ENCODE measurements at places on chromosomes 5 and 9. TPM values are rescaled to one million over a fixed set of nuclear protein-coding genes. Genes with fewer than 3 reads are reported as not detected.

GRCh38 chr9:91658513-91659105 lies 235.0 kb upstream of the NFIL3 start:
- DNase-seq, result no peak

The KLHL3 gene
- 4.4 TPM for polyA plus RNA-seq

DNA sequence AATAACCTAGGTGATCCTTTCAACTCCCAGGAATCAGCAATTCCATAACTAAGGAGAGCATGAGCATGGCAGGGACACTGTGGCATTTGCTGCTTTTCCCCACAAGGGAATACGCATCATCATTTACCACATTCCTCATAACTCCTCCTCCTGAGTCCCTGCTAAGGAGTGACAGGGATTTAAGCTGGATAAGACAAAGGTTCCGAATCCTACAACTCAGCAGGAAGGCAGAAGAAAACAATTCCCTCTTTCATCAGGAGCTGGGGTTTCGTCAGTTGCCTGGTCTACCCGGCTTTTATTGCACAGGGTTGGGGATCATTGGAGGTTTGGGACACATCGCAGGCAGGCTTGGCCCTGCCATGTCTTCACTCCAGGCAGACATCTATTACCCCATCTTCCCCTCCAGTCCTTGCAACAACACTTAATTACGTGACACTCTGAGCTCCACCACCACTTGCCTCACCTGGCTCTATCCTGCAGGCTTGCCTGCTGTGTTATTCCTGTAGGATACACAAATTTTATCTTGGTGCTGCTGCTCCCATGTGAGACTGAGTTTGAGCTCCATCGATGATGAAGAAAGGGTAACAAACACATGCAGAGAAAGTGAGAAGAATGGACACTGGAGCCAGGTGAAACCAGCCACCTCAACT lies 563.0 kb upstream of the KLF4 start:
- DNase-seq, result no peak

GRCh38 chr9:133714606-133715294 lies 23.4 kb downstream of the SARDH start:
- no peak for DNase-seq

- no peak for DNase-seq
These were observed 106.7 kb downstream of the SCAMP1 start for GRCh38 chr5:78467140-78467539.

The COMMD10 gene
- 27.0 TPM for polyA plus RNA-seq

DNA sequence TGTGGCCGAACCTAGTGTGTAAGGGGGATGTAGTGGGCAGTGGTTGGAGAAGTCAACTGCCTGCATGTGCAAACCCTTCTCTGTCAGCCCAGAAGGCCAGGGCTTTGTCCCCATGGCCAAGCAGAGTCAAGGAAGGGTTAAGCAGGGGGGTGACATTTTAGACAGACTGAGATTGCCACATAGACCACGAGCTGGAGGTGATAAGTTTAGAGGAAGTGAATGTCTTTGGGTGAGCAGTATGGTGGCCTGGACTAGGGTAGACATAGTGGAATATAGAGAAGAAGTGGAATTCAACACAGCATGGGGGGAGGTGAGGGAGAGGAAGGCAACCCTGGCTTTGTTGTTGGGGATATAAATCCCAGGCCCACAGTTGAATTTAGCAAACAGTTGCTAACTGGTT lies 38.7 kb upstream of the CDKN2AIPNL start:
- DNase-seq, result no peak

The DDX46 gene
- polyA plus RNA-seq, result 58.0 TPM

DNA sequence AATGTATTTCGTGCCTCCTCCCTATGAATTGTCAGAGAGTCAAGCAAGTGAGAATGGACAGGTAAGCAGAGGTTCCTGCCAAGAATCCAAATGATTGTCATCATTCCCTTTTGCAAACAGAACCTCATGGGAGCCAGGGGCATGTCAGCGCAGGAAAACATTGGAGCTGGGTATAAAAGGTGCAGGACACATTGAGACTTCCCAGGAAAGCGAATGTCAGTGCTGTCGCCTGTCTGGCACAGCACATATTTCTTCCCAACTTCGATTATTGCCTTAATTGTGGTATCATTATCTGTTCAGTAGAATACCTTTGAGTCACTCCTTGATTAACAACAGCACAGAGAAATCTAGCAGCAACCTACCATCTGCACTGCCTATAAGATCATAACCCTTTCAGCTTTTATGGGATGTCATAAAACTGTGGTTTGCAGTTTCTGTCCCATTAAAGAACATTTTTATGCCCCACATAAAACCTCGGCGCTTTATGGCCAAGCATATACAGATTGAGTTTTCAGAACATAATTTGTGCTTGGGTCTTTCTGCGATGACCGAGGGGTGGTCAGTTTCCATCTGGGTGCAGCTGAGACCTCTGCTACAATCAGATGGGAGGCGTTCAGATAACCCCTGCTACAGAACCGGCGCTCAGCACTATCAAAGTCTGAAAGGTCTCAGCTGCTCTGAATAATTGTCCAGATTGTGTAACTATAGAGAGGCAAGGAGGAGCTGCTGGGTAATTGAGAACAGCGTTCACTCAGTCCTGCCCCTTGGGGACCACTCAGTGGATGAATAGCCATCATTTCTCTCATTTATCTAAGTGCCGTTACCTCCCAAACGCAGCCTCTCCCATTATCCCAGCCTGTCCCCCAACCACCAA lies 30.9 kb upstream of the WWC1 start:
- DNase-seq, result no peak

The CTXN3 gene
- 1.0 TPM for polyA plus RNA-seq

DNA sequence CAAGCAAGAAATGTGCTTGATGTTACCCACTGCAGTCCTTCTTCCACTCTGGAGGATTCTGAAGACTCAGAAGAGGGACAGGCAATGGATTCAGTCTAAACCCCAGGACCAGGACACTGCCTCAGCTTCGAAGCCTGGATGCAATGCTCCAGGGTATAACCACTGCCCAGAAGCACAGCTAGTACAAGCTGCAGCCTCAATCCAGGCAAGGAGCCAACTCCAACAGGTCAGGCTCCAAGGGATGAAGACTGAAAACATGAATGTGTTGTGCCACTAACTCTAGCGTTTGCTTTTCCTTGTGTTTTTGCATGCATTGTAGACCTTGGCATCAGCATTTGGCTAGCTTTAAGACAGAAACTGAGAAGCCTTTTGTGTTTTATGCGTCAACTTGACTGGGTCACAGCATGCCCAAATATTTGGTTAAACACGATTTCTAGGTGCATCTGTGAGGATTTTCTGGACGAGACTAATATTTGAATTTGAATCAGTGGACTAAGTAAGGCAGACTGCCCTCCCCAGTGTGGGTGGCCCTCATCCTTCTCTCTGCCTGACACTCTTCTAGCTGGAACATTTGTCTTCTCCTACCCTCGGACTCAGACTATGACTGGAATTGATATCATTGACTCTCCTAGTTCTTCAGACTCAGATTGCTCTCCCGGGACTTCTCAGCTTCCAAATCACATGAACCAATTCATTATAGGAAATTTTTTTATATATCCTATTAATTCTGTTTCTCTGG lies 20.5 kb upstream of the GPX3 start:
- no peak for DNase-seq

- DNase-seq, result no peak
These were observed 49.4 kb upstream of the COL5A1 start for GRCh38 chr9:134592018-134592818.

The TPPP gene
- polyA plus RNA-seq, result 9.2 TPM

The SEMA6A gene
- polyA plus RNA-seq, result 43.9 TPM

DNA sequence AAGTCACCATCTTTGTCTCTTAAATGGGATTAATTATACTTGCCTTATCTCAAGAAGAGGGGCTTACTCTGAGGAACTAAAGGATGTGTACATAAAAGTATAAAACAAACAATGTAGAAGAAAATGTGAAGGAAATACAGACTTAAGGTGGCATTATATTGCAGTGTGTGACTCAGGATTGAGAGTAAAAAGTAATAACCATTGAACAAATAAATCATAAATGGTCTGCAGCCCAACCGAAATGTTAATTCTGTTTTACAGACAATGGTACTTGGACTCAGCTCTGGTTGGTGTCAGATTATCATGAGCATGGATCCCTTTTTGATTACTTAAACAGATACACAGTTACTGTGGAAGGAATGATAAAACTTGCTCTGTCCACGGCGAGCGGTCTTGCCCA lies 37.4 kb downstream of the TGFBR1 start:
- DNase-seq, result no peak

The NACC2 gene
- polyA plus RNA-seq, result 15.2 TPM

- no peak for DNase-seq
These were observed 22.8 kb downstream of the C9orf50 start for GRCh38 chr9:129598089-129598596.

The UBTD2 gene
- 49.8 TPM for polyA plus RNA-seq

GRCh38 chr5:32859211-32859641 lies 148.1 kb downstream of the NPR3 start:
- DNase-seq, result no peak

The DDX31 gene
- 8.9 TPM for polyA plus RNA-seq

The TBC1D9B gene
- 54.8 TPM for polyA plus RNA-seq

Data from forelimb muscle (tissue), 1 donor.